ENCODE measurements at places on chromosomes 11 and 22.

DNA sequence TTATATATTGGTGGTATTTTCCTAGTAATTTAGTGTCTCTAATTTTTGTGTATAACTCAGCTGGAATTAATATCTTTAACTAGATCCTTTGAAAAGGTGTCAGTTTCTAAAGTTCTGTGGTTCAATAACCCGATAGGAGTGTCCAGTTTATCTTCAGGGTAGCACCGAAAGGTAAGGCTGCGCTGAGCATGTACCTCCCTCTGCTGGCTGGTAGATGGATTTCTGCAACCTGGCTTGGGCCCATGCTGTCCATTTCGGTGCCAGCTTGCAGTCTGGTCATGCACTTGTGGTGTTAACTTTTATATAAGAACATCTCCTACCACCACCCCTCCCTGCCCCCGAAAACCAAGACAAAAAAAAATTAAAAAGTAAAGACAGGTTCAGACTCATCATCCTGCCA lies 24.7 kb downstream of the EXT2 start:
- DNase-seq = no peak

DNA sequence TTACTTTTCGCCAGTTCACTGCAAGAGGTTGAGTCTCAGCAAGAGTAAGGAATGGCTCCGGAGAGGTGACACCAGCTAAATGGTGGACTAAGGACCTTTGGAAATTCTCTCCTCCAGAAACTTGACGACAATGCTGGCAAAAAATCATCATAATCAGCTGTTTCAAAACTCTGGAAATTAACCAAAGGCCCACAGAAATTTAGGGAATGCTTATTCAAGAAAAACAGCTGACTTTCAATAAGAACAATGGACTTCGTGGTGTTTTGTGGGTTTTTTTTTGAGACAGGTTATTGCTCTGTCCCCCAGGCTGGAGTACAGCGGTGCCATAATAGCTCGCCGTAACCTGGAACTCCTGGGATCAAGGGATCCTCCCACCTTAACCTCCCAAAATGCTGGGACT lies 68.4 kb upstream of the SEPTIN5 start:
- DNase-seq = no peak

- no peak for DNase-seq
Measured at GRCh38 chr11:41020259-41020658, 439.2 kb downstream of the LRRC4C start.

DNA sequence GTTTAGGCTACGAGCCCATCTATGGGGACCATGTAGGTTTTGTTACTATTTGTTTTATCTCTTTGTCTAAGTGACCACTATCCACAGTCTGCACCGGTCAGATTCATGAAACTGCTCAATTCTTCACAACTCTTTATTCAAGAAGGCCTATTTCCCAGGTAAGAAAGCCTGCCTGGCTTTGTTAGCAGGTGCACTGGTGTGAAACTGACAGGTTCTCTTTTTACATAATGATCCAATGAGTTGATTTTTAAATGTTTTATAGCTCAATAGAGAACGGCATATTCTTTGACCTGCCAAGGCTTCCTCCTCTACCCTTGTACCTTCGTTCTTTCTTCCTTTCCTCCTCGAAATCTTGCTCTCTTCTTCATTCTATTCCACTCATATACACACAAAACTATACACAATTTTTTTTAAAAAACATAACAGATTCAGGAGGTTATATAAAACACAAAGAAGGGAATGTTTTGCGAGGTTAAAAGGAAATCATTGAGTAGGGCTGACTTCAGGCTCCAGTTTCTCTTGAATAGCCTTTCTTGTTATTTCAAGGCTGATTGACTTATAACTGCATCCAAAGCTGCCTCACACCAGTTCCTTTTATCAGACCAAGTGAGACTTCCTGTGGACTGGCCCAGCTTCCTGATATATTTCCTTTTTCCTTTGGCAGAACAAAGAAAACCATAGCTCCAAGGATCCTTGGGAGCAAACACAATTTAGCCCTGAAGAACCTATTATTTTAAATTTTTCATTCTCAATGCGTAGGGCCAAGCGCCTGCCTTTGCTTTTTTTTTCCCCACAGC lies 11.4 kb downstream of the FLI1 start:
- no peak for DNase-seq

DNA sequence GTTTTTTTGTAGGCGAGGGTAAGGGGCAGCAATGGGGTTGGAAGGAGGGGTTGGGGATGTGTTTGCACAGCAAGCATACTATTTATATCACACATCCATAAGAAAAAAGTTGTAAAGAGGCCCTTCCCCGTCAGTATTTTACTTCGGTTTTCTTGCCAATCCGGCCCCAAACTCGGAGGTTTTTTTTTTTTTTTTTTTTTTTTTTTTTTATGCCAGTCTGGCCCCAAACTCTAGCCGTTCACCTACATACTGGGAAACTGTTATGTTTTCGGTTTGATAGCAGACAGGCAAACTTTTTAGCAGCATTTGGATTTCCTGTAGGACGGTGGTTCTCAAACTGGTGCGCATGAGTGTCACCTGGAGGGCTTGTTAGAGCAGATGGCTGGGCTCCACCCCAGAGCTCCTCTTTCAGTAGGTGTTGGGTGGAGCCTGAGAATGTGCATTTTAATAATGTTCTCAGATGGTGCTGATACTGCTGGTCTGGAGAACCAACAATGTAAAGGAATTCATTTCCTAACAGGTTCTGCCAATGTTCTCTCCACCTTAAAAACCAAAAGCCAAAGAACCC lies 76.5 kb upstream of the ZBED5 start:
- no peak for DNase-seq

- no peak for DNase-seq
Measured at GRCh38 chr11:15821451-15821850, 534.9 kb downstream of the SOX6 start.

- no peak for DNase-seq
Measured at GRCh38 chr11:87033561-87033960, 4.2 kb upstream of the TMEM135 start.

GRCh38 chr22:36772451-36772850 lies 3.5 kb downstream of the IFT27 start:
- DNase-seq = no peak

DNA sequence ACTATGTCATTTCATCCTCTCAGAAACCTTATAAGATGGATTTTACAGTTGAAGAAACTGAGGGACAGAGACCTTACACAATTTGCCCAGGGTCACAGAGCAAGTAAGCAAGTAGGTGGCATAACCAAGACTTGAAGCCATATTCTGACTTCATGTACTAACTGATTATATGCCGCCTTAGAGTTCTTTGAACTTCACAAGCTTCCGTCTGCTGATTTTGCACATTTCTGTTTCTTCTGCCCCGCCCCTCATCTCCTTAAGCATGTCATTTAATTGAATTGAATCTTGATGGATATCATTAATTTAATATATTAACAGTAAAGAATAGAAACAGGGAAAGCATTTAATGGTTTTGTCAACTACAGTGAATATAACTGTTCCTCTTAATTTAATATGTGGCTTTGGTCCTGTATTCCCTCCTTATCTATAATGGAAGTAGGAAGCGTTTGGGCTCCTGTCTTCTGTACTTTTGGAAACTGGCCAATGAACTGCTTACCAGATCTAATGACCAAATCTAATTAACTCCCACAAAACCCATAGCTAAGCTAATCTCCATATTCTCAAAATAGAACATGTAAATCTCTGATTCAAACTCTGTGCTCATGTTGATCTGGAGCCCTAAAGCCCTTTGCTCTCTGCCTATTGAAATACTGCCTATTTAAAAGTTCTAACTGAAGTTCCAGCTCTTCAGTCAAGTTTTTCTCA lies 30.4 kb downstream of the SIK2 start:
- no peak for DNase-seq

GRCh38 chr22:48664586-48664985 lies 1163.1 kb downstream of the BRD1 start:
- DNase-seq = no peak

DNA sequence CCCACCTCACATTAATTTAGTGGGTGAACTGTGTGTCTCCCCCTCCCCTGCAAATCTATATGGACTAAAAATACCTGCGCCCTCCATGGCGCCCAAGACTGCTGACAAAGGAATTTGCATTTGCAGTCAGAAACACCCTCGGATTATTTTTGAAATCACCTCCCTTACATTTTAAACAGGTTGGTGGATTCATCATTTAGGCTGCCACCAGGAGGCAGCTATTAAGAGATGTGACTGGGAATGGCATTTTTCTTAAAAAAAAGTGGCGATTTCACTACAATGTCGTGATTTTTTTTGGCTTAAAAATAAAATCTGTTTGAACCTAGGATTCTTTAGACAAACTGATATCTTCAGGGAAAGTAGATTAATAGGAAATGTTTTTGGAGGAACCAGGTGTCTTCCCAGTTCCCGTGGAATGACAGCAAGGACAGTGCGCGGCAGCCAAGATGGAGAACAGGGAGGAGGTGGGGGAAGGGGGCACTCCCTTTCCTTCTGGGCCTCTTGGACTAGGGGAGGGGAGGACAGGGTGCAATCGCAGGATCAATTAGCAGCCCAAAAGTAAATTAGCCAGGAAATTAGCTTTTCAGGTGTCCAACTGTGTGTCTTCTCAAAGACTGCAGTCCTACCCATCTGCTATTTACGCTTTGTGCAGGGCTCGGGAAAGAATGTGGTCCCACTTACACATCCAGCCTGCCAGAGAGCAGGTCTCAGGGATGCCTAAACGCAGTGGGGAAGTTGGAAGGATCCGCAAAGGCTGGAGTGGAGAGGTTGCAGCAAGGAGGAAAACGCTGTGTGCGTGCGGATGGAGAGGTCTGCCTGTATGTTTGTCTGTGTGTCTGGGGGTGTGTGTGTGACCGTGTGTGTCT lies 496.4 kb downstream of the NTM start:
- no peak for DNase-seq

DNA sequence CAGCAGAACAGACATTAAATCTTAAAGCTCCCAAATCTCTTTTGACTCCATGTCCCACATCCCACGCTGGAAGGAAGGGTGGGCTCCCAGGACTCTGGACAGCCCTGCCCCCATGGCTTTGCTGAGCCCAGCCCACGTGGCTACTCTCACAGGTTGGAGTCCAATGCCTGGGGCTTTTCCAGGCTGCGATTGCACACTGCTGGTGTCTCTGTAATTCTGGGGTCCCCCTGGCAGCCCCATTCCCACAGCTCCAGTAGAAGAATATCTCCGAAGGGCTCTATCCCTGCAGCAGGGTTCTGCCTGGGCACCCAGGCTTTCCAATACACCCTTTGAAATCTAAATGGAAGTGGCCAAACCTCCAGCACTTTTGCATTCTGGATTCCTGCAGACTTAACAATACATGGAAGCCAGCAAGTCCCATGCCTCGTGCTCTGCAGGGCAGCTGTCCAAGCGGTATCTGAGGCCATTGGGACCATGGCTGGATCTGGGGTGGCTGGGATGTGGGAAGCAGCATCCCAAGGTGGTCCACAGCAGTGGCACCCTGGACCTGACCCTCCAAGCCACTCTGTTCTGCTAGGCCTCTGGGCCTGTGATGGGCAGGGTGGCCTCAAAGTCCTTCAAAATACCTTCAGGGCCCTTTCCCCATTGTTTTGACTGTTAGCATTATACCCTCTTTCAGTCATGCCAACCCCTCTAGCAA lies 47.9 kb upstream of the TH start:
- no peak for DNase-seq

- DNase-seq = no peak
Measured at GRCh38 chr11:132099692-132100091, 729.3 kb downstream of the NTM start.

GRCh38 chr22:28837640-28838039 lies 37.3 kb upstream of the XBP1 start:
- DNase-seq = no peak

- DNase-seq = no peak
Measured at GRCh38 chr11:22521226-22521625, 104.4 kb downstream of the FANCF start.

GRCh38 chr11:134398079-134398444 lies 14.0 kb downstream of the B3GAT1 start:
- DNase-seq = no peak

- no peak for DNase-seq
Measured at GRCh38 chr11:65591939-65592857, 3.4 kb downstream of the KCNK7 start.

GRCh38 chr11:78645226-78646202 lies 70.8 kb upstream of the NARS2 start:
- peak; percentile 22 for DNase-seq

GRCh38 chr11:111177037-111177871 lies 68.3 kb upstream of the POU2AF2 start:
- DNase-seq = no peak
